ENCODE measurements at places on chromosomes 3 and 15. TPM values are rescaled to one million over a fixed set of nuclear protein-coding genes. Genes with fewer than 3 reads are reported as not detected.

CCDC39 gene
- total RNA-seq, result 0.49 TPM

AHSG gene
- not detected for total RNA-seq

LYZL4 gene
- not detected for total RNA-seq

FILIP1L gene
- 2.2 TPM for total RNA-seq

NME9 gene
- 3.9 TPM for total RNA-seq

KCNH8 gene
- total RNA-seq, result 6.6 TPM

SPESP1 gene
- 0.25 TPM for total RNA-seq

MYL3 gene
- total RNA-seq, result 0.49 TPM

PCLAF gene
- total RNA-seq, result 0.74 TPM

ROPN1 gene
- total RNA-seq, result not detected

SCN5A gene
- total RNA-seq, result 1.5 TPM

TIMP4 gene
- 3.4 TPM for total RNA-seq

ALPK3 gene
- 0.98 TPM for total RNA-seq

XCR1 gene
- total RNA-seq, result not detected

IL17RE gene
- 0.49 TPM for total RNA-seq

SAMD7 gene
- total RNA-seq, result not detected

IFT80 gene
- 55.3 TPM for total RNA-seq

RAB27A gene
- 6.1 TPM for total RNA-seq

GLDN gene
- total RNA-seq, result 2.7 TPM

HIGD2B gene
- total RNA-seq, result not detected

ARGFX gene
- not detected for total RNA-seq

PLSCR2 gene
- not detected for total RNA-seq

SLC22A13 gene
- total RNA-seq, result under 0.01 TPM

NR2E3 gene
- not detected for total RNA-seq

MED12L gene
- 5.4 TPM for total RNA-seq

TRPC1 gene
- total RNA-seq, result 102 TPM

RPL39L gene
- total RNA-seq, result 17.9 TPM

IMPG2 gene
- total RNA-seq, result 1.7 TPM

RAB5A gene
- total RNA-seq, result 73.0 TPM

SPINK8 gene
- total RNA-seq, result not detected

CAND2 gene
- total RNA-seq, result 10.6 TPM

ECE2 gene
- 2.7 TPM for total RNA-seq

RBP2 gene
- total RNA-seq, result not detected

PRR20G gene
- not detected for total RNA-seq

CD276 gene
- 36.6 TPM for total RNA-seq

SORD gene
- 6.6 TPM for total RNA-seq

SPG21 gene
- 35.4 TPM for total RNA-seq

RASGRP1 gene
- 12.5 TPM for total RNA-seq

CELSR3 gene
- total RNA-seq, result 36.6 TPM

RASGRF1 gene
- 3.7 TPM for total RNA-seq

RBPMS2 gene
- total RNA-seq, result not detected

CCNB2 gene
- 2.7 TPM for total RNA-seq

TNNC1 gene
- 0.49 TPM for total RNA-seq

SH3GL3 gene
- total RNA-seq, result 129 TPM
